ENCODE measurements at places on chromosomes 1 and 21.
A peak's percentile ranks its signal among the peaks of the same experiment; 100 is the strongest.

DNA sequence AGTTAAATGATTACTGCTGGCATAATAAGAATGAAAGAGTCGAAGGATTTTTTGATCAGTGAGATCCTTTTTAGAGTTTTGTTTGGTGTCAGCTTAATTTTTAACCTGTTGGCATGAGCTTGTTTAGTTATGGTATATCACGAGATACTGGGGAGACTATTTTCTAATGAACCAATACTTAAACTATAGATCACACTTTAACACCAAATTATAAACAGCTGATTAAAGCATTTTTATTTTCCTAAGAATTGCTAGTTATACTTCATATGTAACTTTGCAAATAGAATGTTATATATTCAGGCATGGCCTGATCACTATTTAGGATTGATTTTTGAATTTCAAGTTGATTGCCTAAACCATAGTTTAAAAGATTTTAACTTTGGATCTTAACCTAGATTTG lies 6.0 kb downstream of the DDX20 start:
- no peak for DNase-seq

DNA sequence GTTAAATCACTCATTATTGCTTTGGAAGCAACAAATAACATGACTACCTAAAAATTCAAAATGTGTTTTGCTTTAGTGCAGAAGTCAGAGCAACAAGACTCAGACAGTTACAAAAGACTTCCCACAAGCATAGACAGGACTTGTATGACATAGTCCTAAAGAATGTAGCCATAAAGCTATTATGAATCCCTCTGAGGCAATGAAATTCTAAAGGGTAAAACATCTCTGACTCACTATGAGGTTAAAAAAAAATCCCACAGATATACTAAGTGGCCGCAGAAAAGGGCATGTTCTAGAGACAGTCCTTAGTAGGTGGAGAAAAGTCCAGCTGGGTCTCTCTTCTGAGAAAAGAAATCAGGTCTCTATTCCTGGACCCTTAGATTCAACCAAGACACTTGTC lies 4.9 kb downstream of the PRKAB2 start:
- no peak for DNase-seq

- DNase-seq, result peak; percentile 29
Observed at GRCh38 chr21:16302851-16303282, 573.1 kb downstream of the USP25 start.

- peak; percentile 53 for DNase-seq
Observed at GRCh38 chr1:153790966-153791647, 15.9 kb downstream of the SLC27A3 start.

GRCh38 chr1:43452789-43453441 lies 816 bp downstream of the HYI start:
- peak; percentile 50 for DNase-seq

- no peak for DNase-seq
Observed at GRCh38 chr1:191910245-191910644, 248.0 kb upstream of the RGS18 start.

Measured in body of pancreas (tissue), 4 donors.